ENCODE measurements at places on chromosomes 1 and 21. TPM values are rescaled to one million over a fixed set of nuclear protein-coding genes. Genes with fewer than 3 reads are reported as not detected.
A peak's percentile ranks its signal among the peaks of the same experiment; 100 is the strongest.

DNA sequence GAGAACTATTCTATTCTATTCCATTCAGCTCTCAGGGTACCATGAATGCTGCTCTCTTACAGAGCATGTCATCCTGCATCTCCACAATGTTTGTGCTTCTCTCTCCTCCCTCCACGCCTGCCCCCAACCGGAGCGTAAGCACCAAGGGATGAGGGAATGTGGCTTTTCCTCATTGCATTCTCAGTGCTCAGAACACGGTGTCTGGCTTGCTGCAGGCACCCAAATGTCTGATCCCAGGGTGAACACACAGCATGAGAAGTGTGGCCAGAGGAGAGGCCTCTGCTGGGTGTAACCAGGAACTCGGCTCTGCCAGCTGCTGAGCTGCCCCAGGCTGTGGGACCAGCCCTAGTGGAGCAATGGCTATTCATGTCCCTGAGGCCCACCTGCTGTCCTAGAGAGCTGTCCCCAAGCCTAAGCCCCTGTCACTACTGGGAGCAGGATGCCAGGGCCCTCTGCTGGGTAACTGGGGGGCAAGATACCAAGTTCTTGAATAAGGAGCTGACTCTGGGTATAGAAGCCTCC lies 38.3 kb downstream of the OLFML2B start:
- H3K27me3 ChIP-seq = no peaks in the 10 kb centered on the region
- no peaks in the 10 kb centered on the region for H3K4me1 ChIP-seq
- DNase-seq = no peak
- peaks cover 7% of the 10 kb centered on the region for H3K36me3 ChIP-seq
- no peak overlapping the region for H3K27ac ChIP-seq

GRCh38 chr21:16342932-16343331 lies 613.1 kb downstream of the USP25 start:
- H3K27me3 ChIP-seq = no peaks in the 10 kb centered on the region
- no peak overlapping the region for H3K27ac ChIP-seq
- DNase-seq = no peak
- H3K36me3 ChIP-seq = no peaks in the 10 kb centered on the region
- H3K4me3 ChIP-seq = no peak overlapping the region
- no peaks in the 10 kb centered on the region for H3K4me1 ChIP-seq

- H3K36me3 ChIP-seq = no peaks in the 10 kb centered on the region
- no peak for DNase-seq
- H3K4me1 ChIP-seq = no peaks in the 10 kb centered on the region
- no peak overlapping the region for H3K4me3 ChIP-seq
Measured at GRCh38 chr1:86823386-86823785, 90.5 kb downstream of the SELENOF start.

DNA sequence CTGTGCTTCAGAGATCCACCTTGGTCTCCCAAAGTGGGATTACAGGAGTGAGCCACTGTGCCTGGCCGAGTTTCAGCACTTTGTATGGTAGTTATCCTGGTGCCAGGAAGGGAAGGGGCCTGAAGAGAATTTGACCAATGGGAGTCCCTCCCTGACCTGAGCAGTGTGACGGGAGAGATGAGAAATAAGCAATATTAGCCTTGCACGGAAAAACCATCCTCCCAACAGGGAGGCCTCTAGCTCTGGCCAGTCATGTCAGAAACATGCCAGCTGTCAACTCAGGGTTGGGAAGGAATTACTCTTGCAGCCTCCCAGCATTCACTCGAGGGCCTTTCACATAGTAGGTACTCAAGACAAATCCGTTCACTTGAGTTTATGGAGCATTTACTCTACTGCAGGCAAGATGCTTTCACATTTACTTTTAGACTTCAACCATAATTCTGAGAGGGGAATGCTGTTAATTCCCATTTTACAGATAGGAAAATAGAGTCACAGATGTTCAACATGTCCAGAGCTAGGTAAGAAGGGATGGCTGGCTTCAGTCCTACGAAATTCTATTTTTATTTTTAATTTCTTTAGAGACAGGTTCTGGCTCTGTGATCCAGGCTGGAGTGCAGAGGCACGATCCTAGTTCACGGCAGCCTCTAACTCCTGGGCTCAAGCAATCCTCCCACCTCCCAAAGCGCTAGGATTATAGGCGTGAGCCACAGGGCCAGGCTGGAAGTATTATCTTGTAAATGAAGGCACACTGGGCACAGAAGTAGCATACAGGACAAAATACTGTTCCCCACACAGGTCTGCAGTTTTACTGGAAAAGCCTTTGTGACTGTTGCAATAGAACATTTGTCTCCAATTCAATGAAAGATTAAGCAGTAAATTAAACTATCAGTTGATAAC lies 3.2 kb upstream of the ATP13A2 start:
- peak overlapping the region; percentile 46 for H3K4me3 ChIP-seq
- H3K27ac ChIP-seq = no peak overlapping the region
- H3K27me3 ChIP-seq = no peaks in the 10 kb centered on the region
- H3K4me1 ChIP-seq = peaks cover 20% of the 10 kb centered on the region
- H3K36me3 ChIP-seq = peaks cover 5% of the 10 kb centered on the region
- peak; percentile 44 for DNase-seq

DNA sequence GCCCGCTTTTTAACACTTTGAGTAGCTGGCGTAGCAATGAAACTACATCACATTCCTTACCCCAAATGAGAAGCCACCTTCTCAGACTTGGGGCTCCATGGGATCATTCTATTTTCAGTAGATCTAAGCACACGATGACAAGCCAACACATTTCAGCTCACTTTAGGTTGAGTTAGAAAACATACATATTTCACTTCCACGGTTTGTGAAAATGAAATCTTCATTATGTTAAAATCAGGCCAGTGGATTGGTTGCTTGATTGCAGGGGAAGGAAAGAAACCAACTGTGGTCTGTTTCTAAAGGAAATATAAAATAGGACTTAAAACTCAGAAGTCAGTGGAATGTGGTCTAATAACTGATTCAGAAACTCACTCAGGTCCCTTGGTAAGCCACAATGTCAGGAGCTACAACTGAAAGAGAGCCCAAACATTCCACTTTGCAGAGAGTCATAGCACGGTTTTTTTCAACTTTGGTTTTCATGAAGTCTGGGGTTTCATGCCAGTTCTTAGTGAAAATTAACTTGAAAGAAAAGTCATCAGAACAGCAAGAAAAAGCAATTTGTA lies 82.3 kb upstream of the TIAM1 start:
- DNase-seq = no peak
- H3K4me1 ChIP-seq = no peaks in the 10 kb centered on the region
- no peaks in the 10 kb centered on the region for H3K36me3 ChIP-seq
- no peak overlapping the region for H3K27ac ChIP-seq
- no peaks in the 10 kb centered on the region for H3K27me3 ChIP-seq

DNA sequence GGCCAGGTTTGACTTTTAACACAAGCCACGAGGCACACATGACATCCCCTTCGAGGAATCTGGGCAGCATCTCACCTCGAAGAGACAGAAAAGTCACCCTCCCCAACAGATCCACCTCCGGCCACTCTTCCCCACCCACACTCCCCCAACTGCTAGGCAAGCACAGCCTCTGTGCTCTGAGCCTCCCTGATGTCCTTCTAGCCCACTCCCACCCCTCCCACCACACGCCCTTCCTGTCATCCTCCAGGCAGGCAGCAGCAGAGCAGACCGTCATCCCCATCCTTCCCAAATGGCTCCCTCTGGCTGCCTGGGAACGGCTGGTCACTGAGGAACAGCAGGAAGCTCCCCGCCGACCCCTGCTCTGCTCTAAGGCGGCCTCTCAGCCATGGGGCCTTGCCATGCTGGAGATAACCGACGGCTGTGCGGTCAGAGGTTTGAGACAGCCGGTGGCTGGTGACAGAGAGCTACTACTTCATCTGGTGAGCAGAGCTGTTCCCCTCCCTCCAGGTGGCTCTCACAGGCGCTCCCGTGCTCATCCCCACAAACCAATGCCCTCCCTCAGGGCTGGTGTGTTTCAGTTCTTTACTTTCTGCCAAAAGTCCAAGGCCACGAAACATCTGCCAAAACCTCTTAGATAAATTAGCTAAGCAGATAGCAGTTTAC lies 25.6 kb downstream of the NPHP4 start:
- H3K4me1 ChIP-seq = peaks cover 2% of the 10 kb centered on the region
- H3K4me3 ChIP-seq = no peak overlapping the region
- H3K36me3 ChIP-seq = peaks cover 14% of the 10 kb centered on the region
- no peak for DNase-seq
- no peaks in the 10 kb centered on the region for H3K27me3 ChIP-seq
- no peak overlapping the region for H3K27ac ChIP-seq

- no peak overlapping the region for H3K27ac ChIP-seq
- peaks cover 59% of the 10 kb centered on the region for H3K27me3 ChIP-seq
- no peaks in the 10 kb centered on the region for H3K36me3 ChIP-seq
- H3K4me1 ChIP-seq = no peaks in the 10 kb centered on the region
Measured at GRCh38 chr1:50970931-50971582, 1.0 kb downstream of the CDKN2C start.

- DNase-seq = no peak
- H3K36me3 ChIP-seq = no peaks in the 10 kb centered on the region
- H3K27me3 ChIP-seq = no peaks in the 10 kb centered on the region
- H3K27ac ChIP-seq = no peak overlapping the region
- no peaks in the 10 kb centered on the region for H3K4me1 ChIP-seq
Measured at GRCh38 chr1:201318504-201319340, 35.4 kb downstream of the PKP1 start.

- no peaks in the 10 kb centered on the region for H3K27me3 ChIP-seq
- DNase-seq = no peak
- no peak overlapping the region for H3K4me3 ChIP-seq
Measured at GRCh38 chr1:113040718-113041412, 32.1 kb upstream of the LRIG2 start.

- H3K4me1 ChIP-seq = no peaks in the 10 kb centered on the region
- H3K27ac ChIP-seq = no peak overlapping the region
- no peaks in the 10 kb centered on the region for H3K27me3 ChIP-seq
- no peak for DNase-seq
- no peak overlapping the region for H3K4me3 ChIP-seq
Measured at GRCh38 chr1:22341791-22342605, 109.7 kb upstream of the ZBTB40 start.

GRCh38 chr21:42209801-42210479 lies 9.0 kb upstream of the ABCG1 start:
- no peaks in the 10 kb centered on the region for H3K36me3 ChIP-seq
- no peak overlapping the region for H3K27ac ChIP-seq
- H3K4me1 ChIP-seq = no peaks in the 10 kb centered on the region
- no peak overlapping the region for H3K4me3 ChIP-seq
- DNase-seq = no peak

GRCh38 chr1:26336477-26337205 lies 17.3 kb downstream of the CRYBG2 start:
- no peaks in the 10 kb centered on the region for H3K36me3 ChIP-seq
- H3K27me3 ChIP-seq = no peaks in the 10 kb centered on the region
- H3K4me1 ChIP-seq = no peaks in the 10 kb centered on the region
- peak overlapping the region; percentile 83 for H3K4me3 ChIP-seq
- peak; percentile 95 for DNase-seq

GRCh38 chr1:50531601-50532000 lies 108.4 kb upstream of the DMRTA2 start:
- no peak overlapping the region for H3K4me3 ChIP-seq
- no peaks in the 10 kb centered on the region for H3K4me1 ChIP-seq
- no peak for DNase-seq
- no peak overlapping the region for H3K27ac ChIP-seq
- H3K27me3 ChIP-seq = no peaks in the 10 kb centered on the region
- H3K36me3 ChIP-seq = no peaks in the 10 kb centered on the region

DNA sequence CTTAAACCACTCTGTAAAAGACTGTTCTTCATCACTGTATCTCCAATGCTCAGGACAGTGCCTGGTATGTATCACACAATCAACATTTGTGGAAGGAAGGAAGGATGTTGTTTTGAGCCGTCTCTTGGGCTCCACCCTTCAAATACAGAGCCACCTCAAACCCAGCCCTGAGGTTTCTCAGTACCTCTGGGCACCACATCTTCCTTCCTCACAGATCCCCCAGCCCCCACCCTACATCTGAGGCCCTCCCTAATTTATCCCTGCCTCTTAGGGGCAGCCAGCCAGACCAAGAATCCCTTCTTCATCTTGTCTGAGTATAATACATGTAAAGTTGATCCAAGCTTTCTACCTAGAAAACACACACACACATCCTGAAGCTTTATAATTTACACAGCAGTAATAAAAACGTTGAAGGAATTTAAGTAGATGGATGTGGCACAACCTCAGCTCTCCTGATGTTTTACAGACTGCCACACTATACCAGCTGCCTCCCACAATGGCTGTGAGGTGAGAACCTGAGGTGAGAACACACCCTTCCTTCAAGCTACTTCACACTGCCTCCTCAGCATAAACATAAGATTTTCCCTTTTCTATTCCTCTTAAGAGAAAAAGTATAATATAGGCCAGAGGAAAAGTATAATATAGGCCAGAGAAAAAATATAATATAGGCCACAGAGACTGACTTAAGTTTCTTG lies 48.5 kb downstream of the CDC7 start:
- no peak for DNase-seq
- H3K36me3 ChIP-seq = no peaks in the 10 kb centered on the region
- no peak overlapping the region for H3K4me3 ChIP-seq
- H3K27me3 ChIP-seq = no peaks in the 10 kb centered on the region
- no peaks in the 10 kb centered on the region for H3K4me1 ChIP-seq
- no peak overlapping the region for H3K27ac ChIP-seq

DNA sequence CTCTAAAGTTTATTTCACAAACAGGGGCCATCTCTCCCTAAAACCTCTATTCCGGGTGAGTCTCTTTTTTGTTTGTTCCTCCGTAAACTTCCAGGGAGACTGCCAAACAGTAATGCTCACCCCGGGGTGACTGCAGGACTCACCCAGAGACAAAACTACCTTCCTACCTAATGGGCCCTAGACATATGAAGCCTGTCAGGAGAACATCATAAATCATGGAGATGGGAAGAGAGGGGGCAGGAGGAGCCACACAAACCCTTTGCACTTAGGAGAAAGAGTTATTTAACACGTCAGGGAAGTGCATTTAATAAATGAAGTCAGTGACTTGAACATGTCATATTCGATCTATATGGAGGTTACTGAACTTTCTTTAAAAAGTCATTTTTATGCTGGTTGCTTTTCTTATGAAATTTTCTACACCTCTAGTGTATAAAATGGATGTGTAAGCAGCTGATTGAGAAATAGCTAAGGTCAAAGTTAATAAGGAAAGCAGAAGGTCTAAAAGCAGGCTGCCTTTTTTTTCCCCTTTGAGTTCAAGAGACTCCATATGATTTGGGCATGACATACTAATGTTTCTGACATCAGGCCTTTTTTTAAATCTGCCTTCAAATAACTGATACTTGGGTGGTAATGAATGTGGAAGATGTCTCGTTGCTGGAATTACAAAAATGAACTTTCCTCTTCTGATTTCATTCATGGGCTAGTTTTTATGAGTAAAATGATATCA lies 286.9 kb upstream of the USP25 start:
- H3K4me1 ChIP-seq = peaks cover 11% of the 10 kb centered on the region
- H3K27ac ChIP-seq = no peak overlapping the region
- no peak overlapping the region for H3K4me3 ChIP-seq
- H3K36me3 ChIP-seq = peaks cover 7% of the 10 kb centered on the region
- DNase-seq = no peak

Gene PEAR1
- 0.39 TPM for total RNA-seq

Gene SLC9A1
- 21.3 TPM for total RNA-seq

Gene NBPF6
- not detected for total RNA-seq

Gene PTGS2
- 0.37 TPM for total RNA-seq

Gene LCE3A
- total RNA-seq = not detected

Gene OR6K3
- total RNA-seq = not detected

Gene E2F2
- total RNA-seq = 5.1 TPM

Gene SYPL2
- 2.5 TPM for total RNA-seq

Gene L1TD1
- total RNA-seq = 423 TPM

Gene ARL8A
- 67.2 TPM for total RNA-seq

Gene WARS2
- total RNA-seq = 8.2 TPM

Gene COA7
- total RNA-seq = 69.1 TPM
